ENCODE measurements at places on chromosomes 6 and 20.

DNA sequence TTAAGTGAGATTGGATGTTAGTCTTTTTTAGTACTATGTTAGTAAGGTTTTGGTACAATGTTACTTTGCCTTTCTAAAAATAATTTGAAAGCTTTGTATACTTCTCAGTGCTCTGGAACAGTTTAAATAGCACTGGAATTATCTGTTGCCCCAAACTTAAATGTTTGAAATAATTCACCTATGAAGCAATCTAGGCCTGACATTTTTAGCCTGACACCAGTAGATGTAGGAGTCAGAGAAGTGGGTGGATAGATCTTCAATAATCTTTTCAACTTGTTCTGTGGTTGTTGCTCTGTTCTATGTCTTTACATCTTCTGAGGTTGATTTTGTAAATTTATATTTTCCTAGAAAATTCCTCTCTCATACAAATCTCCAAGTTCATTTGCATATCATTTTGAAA, 103.1 kb upstream of the ADGRF1 start:
- DNase-seq, result no peak

GRCh38 chr6:44051515-44051914, 75.7 kb downstream of the MRPL14 start:
- no peak for DNase-seq

GRCh38 chr6:87473419-87473903, 687 bp downstream of the SLC35A1 start:
- peak; percentile 42 for DNase-seq

GRCh38 chr6:32132110-32132509, 2.0 kb upstream of the FKBPL start:
- DNase-seq, result no peak

GRCh38 chr20:44800391-44801046, 9.8 kb downstream of the RIMS4 start:
- DNase-seq, result no peak

DNA sequence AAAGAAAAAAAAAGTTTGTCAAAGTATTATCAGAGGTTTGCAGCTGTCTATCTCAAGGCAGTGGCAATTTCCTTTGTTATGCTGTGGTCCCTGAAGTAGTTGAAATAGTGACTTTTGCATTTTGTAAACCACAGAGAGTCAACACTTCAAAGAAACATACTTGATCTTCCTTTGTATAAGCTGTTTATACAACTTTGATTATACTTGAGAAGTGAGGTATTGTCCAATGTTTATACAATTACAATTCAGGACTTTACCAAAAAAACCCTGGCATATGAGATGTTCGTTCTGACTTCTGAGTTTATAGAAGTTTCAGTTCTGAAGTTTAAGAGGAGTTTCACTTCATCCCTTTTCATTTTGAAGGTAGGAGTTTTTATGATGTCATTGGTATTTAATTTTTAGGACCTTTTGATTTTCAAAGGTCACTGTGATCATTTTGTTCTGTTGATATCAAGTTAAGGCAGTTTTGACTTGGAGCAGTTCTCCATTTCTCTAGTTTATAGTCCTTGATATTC, 4.0 kb downstream of the STK4 start:
- DNase-seq, result no peak

DNA sequence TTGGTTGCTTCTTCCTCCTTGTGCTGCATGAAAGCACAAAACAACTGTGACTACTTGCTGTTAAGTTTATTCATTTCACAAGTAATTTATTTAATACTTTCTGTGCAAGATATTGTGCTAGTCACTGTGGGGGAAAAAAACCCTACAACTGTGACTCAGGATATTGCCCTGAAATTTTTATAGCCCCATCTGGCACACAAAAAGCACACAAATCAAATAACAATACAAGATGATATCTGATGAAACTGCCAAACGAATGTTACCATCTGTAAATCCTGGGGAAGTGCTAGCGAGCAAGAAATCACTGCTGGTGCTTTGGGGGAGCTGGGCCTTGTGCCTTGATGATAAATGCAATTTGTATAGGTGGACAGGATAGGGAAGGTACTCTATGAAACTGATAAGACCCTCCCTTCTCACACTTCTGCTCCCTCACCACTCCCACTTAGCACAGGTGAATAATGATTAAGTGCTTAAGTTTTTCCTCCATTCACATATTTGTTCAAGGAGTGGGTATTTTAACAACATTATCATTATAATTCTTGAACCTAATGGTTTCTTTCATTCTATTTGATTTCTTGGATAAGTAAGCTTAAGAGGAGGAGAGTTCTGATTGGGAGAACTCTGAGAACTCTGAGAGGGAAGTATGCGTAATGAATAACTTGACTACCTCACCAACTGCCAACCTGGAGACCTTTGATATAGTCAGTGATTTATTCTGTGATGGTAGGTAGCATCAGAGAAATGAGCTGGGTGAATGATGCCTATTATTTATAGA, 115.3 kb downstream of the RTN4IP1 start:
- no peak for DNase-seq

DNA sequence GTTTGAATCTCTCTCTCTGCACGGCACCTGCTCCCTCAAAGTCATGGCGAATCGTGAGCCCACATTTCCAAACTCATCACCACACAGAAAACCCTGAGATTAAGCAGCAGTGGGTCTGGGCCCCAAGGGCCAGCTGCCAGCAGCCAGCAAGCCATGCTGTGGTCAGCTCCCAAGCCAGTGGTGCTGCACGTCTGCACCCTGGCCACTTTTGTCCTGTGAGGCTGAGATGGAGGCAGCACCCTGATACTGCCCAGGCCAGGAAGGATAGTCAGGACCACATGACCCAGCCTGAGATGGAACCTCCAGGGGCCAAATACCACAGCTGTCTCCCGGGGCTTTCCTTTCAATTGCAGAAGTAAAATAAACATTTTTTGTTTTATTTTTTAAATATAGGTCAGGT, 93.9 kb downstream of the PRND start:
- DNase-seq, result no peak

DNA sequence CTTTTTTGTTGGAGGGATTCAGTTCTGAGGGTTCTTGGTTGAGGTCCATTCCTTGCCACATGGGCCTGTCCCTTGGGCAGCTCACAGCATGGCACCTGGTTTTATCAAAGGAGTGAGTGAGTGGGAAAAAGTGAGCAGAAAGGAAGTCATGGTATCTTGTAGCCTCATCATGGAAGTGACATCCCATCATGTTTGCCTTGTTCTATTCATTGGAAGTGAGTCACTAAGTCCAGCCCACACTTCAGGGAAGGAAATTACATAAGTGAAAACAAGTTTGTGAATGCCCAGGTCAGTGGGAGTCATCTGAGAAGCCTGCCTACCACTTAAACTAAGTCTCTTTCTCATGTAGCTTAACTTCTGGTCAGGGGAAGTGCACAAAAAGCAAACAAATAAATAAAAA, 32.8 kb upstream of the ZNFX1 start:
- DNase-seq, result no peak

DNA sequence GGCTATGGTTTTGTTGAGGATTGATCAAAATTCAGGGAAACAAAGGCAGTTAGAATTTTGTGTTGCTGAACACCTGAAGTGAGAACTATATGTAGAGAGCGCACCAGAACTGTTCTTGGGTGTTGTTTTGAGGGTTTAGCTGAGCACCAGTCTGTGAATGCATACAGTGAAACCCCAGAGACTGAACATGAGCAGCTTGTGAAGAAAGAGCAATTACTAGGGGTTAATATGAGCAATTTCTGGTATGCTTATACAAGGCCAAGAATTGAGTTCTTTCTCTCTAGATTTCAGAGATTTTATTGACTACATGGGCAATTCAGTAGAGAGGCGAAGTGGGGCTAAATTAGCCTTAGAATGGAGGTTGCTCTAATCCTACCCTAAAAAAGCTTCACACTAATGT, 93.9 kb downstream of the CD2AP start:
- no peak for DNase-seq

GRCh38 chr20:41138475-41139226, 1.3 kb downstream of the PLCG1 start:
- no peak for DNase-seq

GRCh38 chr20:35312318-35312717, 20.1 kb upstream of the FAM83C start:
- no peak for DNase-seq

DNA sequence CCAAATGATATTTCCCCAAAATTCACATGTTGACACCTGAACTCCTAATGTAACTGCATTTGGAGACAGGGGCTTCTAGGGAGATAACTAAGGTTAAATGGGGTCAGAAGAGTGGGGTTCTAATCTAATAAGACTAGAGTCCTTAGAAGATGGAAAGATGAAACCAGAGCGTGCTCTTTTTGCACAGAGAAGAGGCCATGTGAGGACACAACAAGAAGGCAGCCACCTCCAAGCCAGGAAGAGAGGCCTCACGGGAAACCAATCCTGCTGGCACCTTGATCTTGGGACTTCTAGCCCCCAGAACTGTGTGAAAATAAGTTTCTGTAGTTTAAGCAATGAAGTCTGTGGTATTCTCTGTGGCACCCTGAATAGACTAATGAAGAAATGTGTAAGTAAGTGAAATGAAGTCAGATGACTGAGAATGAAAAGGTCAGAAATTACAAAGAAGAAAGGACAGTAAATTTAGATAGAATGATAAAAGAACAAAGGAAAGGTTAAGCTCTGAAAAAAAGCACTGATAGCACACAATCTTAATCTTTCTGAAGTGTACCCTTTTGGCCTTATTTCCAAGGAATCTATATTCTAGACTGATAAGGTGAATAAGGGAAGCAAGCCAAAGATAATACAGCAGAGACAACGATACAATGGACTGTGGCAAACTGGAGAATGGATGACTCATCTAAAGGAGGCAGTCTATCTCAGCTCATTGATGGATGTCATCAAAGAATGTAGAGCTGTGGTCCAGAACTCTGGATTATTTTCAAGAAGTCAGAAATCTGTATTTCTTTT, 110.4 kb downstream of the MYB start:
- DNase-seq, result no peak

GRCh38 chr6:106961801-106962200, 12.7 kb downstream of the CD24 start:
- DNase-seq, result no peak

DNA sequence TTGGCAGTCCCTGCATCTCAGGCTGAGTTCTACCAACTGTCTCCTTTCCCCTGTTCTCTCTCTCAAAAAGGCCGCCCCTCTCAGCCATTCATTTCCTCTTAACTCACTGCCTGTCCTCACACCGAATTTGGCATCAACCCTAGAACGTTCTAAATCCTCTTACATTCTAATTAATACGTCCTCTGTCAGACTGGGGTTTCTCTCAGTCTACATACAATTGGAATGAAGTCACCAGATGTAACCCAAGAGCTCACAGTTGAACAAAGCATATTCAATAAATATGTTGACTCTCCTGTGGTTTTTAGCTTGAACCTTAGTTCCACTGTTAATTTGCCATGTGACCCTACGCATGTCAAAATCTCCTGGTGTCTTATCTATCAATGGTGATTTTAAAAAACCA, 269.6 kb downstream of the CLIC5 start:
- DNase-seq, result no peak

DNA sequence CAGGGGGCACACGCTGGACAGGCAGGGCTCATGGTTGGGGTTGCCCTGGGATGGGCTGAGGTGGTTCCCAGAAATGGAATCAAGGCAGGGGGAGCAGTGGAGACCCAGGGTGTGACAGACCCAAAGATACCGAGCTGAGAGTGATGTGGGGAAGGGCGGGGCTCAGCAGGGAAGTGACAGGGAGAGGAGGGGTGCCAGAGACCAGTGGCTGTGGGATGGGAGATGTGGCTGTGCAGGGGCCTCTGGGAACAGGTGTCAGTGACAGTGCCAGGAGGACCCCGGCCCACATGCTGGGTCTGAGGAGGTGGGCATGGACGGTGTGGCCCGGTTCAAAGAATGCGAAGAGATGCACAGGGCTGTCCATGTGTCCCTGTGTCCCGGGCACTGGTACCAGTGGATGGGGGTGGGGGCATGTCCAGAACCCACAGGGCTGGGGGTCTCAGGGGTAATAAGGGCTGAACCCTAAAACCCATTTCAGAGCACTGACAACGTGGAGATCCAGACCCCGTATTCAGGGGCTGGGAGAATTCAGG, 1.0 kb downstream of the CABLES2 start:
- no peak for DNase-seq

DNA sequence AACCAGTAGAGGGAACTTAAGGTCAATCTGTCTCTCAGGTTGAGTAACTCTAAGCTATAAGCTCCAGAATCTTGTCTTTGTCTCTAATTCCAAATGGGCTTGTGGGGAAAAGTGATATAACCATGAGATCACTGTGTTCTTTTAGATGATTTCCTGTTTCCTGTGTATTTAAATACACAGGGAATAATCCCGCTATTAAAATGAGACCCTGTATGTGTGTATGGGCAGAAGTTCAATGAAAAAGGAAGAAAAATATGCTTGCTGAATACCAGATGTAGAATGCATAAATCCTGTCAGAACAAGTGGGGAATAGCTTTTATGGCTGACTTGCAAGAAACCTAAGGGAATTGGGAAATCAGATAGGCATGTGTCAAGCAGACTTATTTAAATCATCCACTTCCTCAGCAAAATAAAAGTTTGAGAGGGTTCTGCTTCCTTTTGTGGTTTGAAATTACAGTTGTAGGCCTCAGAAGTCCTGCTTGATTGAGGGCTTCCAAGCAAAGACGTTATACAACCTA, 164.7 kb upstream of the PDE7B start:
- no peak for DNase-seq

- DNase-seq, result no peak
These were observed 421.0 kb downstream of the TENT5A start for GRCh38 chr6:81331526-81331925.
